Activated CD4-positive, alpha-beta T cell treated with anti-CD3 and anti-CD28 coated beads, Interleukin-2, amount 50 U/mL, for 16 hours (primary cell): ENCODE measurements at places on chromosomes 7 and 10.

- no peak for DNase-seq
These were observed 247.4 kb downstream of the KIAA1217 start for GRCh38 chr10:24456322-24456721.

DNA sequence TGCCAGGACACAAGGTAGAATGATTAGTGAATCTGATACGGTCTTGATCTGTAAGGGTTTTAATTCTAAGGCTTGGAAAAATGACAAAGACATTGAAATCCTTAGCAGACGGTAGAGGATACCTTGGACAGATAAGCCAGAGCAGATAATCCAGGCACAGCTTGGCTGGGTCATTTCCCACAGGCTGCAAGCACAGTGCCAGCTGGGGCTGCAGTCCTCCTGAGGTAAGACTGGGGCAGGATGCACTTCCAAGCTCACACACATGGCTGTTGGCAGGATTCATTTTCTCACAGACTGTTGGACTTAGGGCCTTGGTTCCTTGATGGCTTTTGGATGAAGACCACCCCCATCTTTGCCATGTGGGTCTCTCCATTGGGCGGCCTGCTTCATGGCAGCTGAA, 63.2 kb upstream of the BMPER start:
- DNase-seq, result no peak

- no peak for DNase-seq
These were observed 3.5 kb downstream of the CYTH3 start for GRCh38 chr7:6268907-6269306.

GRCh38 chr7:4014346-4015050, 667.6 kb upstream of the FOXK1 start:
- DNase-seq, result no peak

- no peak for DNase-seq
These were observed 42.6 kb upstream of the DNAH11 start for GRCh38 chr7:21500117-21500832.

- DNase-seq, result no peak
These were observed 89.5 kb downstream of the LSM5 start for GRCh38 chr7:32400676-32401075.

DNA sequence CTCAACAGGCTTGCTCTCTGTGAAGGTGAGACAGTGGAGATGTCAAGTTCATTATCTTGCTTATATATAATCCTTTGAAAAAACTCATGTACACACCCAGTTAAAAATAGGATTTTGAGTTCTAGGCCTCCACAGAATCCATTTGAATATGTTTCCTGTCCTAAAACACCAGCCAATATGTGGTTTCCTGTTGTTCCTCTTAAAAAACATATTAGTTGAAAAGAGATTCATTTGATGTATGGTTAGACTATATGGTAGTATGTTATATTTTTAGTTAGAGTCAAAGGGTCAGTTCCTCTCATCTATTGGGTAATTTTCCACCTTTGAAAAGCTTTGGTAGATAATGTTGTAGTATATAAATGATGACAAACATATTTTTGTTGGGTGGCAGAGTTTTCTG, 16.0 kb downstream of the PPP1R9A start:
- no peak for DNase-seq

GRCh38 chr7:99438573-99439480, at the start of the genes CPSF4 and PTCD1:
Gene CPSF4 (plus strand): TSS chr7:99438943. CDS start chr7:99439083, 140 bp downstream.
Gene PTCD1 (minus strand): TSS chr7:99438798. CDS start chr7:99435242, 3,556 bp downstream.
- DNase-seq, result peak; percentile 97

GRCh38 chr10:119575506-119575905, 21.3 kb downstream of the TIAL1 start:
- DNase-seq, result peak; percentile 26

DNA sequence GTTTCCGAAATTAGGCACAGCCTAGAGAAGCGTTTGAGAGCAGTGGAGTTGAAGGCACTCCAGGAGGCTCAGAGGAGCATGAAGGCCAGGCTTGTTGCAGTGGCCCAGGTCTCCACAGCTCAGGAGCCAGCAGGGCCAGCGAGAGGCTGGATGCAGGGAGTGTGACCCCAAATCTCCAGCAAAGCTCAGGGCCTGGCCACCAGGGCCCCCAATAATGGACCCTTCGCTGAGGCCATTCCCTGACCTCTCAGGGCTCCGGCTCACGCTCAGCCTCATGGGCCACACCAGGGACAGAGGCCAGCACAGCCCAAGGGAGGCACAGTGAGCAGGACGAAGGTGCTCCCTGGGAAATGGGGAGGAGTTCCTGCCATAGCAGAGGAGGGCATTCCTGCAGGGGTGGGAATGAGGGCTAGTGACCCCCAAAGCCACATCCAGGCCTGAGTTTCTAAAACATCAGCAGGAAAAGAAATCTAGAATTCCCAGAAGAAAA, 47.5 kb downstream of the EBF3 start:
- DNase-seq, result no peak

DNA sequence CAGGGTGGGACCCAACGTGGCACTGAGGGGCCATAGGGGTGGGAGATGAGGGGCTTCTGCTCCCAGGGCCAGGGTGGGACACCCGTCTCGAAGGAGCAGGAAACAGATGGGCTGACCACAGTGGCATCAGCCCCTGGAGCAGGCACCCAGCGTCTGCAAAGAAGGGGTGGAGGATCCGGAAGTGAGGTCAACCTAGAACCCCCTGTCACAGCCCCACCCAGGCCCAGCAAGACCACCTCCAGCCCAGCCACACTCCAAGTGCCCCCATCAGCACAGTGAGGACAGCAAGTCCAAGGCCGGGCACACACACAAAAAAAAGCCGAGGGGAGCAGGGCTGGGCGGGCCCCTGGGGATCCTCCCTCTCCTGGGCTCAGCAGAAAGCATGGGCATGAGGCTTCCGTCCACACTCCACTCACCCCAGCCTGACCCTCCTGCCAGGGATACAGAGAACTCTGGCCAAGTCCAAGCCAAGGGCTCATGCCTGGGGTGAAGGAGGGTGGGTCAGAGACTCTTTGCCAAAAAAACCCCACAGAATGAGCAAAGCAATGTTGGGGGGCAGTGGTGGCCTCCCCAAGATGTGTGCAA, 111.0 kb downstream of the FOXL3 start:
- DNase-seq, result no peak

DNA sequence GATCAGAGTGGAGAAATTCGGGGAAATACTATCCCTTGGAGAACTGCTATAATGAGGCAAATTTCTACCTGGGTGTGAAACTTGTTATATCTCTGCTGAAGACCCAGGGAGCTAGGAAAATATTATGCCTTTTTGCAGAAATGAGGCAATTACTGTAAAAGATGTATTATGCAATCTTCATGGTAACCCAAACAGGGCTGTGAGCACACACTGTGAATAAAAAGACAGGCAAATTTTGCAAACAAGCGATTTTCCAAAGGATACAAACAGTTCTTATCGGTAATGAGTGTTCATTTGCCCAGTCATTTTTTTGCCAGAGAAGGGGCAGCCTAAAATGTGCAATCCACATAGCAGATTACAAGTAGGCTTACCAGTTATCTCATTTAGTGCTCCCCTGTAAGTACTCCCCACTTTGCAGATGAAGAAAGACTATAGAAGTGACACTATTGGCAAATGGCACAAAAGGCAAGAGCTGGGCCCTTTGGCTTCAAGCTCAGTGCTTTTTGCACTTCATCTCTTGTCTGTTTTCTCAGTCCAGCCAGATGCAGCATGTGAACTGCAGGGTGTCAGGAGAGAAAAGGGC, 205.8 kb downstream of the HECW1 start:
- no peak for DNase-seq

DNA sequence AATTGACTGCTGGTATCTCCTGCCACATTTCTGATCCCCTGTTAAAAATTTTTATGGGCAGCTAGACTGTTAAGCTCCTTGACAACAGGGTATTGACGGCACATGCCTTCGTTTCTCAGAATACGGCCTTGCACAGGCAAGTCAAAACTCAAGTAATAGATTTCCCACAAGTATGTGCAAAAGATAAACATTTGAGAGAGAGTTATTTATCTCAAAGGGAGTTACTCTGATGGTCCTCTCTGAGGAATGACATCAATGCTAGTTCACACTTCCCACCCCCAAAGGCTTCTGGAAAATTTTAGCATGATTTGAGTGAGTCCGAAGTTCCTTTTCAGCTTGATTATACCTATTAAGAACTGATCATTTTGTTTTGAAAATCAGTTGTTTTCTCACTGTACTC, 71.9 kb downstream of the JCAD start:
- no peak for DNase-seq

- DNase-seq, result no peak
These were observed 191.4 kb downstream of the BMPER start for GRCh38 chr7:34096777-34097176.

- DNase-seq, result no peak
These were observed 626.5 kb upstream of the AUTS2 start for GRCh38 chr7:68971634-68972340.

GRCh38 chr7:91940171-91940570, 491 bp upstream of the AKAP9 start:
- peak; percentile 38 for DNase-seq

GRCh38 chr7:4817178-4817901, 41.9 kb downstream of the AP5Z1 start:
- DNase-seq, result no peak

GRCh38 chr7:158016180-158017097, 571.2 kb downstream of the PTPRN2 start:
- DNase-seq, result no peak

- DNase-seq, result no peak
These were observed 100.7 kb upstream of the CSTF2T start for GRCh38 chr10:51800121-51800520.

- no peak for DNase-seq
These were observed 27.0 kb upstream of the PPIF start for GRCh38 chr10:79320316-79320715.

DNA sequence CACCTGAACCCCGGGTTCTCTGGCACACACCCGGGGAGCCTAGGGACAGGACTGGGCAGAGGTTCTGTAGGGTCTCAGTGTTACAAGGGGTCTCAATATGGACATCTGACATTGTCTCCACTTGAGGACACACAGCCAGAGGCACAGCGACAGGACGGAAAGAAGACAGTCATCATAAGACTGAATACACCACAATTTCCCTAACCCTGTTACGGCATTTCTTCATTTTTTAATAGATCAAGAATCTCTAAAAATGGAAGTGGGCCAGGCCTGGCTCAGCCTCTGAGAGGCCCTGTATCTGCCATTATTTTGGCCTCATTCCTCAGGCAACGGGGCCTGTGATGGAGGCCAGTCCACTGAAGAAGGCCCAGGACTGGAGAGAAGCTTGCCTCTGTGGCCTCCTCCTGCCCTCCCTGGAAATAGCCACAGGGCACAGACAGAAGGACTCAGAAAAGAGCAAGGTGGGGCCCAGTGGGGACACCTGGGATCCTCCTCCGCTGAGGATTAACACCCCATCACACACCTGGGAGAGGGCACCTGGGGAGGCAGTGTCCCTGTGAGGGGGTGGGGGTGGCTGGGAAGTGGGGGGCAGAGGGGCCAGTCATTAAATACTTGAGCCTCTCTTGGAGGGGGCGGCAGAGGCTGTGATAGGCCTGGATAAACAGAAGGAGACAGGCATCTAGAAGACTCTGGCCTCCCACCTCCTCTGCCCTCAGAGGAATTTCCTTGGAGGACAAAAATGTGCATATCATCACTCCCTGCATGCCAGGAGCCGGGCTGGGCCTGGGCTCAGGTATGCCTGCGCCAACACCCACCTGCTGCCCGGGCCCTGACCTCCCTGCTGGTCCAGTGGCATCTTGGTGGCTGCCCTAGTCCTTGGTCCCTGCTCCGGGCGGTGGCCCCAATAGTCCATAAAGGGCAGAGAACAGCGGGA, 8.0 kb downstream of the SPOCK2 start:
- DNase-seq, result no peak

DNA sequence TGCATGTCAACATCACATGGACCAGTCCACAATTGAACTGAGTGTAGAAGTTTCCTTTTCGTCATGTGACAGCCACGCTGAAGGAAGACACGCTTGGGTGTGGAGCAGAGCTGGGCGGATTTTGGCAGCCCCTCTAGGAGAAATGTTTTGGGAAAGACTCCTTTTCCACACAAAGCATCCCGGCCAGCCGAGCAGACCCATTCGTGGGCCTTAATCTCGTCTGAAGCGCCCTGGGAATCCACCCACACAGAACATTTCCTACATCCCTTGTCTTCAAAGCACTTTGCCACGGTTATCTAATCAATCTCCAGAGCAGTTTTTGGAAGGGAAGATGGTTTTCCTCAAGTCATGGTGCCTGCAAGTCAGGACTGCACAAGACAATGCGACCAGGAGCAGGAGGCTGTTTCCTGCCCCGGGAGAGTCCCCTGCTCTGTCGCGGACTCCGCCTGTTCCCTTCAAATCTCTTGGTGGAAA, 8.4 kb upstream of the IFT22 start:
- DNase-seq, result no peak

- DNase-seq, result no peak
These were observed 69.3 kb downstream of the ABRAXAS2 start for GRCh38 chr10:124870854-124871425.

GRCh38 chr7:114851406-114852061, 70.4 kb upstream of the MDFIC start:
- no peak for DNase-seq

DNA sequence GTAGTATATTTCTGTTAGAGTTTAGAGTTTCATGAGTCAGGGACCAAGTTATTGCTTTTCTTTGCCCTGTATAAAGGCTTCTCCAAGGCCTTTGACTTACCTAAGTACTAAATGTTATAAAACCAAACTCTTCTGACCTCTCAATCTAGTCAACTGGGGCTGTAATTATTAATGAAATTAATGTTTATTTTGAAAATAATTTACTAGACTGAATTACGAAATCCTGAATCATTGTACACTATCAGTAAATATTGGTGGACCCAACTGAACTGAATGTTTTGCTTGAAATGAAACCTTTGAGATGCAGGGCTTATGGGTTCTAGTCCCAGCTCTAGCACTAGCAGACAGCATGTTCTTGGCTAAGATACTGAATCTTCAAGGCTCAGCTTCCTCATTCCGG, 1.7 kb upstream of the CYP2C9 start:
- no peak for DNase-seq

DNA sequence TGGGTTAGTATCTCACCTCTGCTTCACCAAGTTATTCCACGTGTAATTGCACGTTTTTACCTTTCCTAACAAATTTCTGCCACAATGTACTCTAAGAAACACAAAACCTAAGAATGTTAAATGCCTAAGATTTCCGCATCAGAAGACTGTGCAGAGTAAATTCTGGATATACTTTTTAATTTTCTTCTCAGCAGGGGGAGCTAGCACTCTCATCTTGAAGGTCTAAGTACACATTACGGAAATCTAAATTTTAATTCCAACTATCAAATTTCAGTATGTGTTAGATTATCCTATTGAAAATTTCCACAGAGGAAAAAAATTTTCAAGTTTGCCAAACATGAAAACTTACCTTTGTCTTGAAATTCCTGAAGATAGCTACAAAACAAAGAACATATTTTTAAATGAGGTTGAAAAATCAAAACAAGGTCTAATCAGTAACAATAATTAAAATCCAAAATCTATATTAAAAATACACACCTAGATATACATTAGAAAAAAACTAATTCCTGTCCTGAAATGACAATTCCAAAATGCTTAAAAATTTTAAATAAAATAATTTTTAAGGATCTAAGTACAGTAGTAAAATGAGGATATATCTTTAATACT, 10.5 kb downstream of the SKAP2 start:
- DNase-seq, result no peak

DNA sequence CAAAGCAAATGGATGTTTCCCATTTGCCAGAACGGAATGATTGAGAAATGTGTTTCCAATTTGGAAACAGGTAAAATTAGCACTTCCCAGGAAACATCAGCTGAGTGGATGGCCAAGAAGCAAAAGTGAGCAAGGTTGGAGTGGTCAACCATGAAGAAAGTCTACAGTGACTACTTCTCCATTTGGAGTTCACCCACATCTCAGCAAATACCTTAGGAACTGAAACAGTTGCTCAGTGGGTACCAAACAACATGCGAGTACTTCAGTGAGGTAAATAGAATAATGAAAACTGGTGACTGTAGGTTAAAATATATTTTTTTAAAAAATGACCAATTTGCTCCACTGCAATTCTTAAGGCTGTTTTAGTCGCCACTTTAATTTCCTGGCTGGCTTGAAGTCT, 57.7 kb downstream of the SLC16A9 start:
- no peak for DNase-seq
